ENCODE measurements at places on chromosomes 1 and 21. TPM values are rescaled to one million over a fixed set of nuclear protein-coding genes. Genes with fewer than 3 reads are reported as not detected.

The MYOG gene
- not detected for total RNA-seq

DNA sequence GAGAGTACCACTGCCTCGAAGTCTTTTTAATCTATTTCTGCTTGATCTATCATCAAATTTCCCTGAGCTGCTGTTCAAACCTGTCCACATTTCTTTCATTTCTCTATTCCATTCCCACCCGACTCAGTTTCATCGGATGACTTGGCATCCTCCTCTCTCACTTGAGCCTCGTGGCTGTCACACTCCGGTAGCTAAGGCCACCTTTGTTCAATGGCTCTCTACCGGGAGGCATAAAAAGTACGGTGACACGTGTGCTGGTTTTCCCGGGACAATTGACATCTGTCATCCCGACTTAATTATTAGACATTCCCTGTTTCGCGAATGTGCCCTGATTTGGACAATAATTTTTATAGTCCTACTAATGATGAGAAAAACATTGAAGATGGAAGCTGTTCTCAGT is 22.6 kb downstream of the MIS18A start:
- DNase-seq, result no peak

DNA sequence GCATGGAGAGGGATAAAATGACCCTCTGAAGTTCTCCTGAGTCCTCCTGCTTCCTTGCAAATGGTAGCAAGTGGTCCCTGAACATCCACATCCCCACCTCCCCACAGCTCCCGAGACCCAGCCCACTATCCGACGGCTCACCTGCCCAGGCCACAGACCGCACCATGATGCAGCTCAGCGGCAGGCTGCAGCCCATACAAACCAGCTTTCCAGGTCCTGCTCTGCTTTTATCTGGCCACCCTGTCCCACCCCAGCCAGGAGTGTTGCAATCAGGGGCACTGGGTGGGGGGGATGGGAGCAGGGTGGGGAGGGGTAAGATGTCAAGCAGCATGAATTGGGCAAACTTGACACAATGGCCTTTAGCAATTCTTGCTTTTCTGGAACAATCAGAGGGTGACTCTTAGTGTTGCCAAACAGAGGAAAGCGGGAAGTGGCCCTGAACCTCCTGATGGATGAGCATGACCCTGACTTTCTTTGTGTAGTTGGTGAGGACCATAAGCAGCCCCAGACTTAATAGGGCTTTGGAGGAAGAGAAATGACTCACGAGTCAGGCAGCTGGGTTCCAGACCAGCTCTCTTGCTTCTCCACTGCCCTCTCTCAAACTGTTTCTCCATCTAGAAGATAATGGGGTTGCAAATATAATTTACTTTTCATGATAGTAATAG is at the start of gene CHIT1:
Gene CHIT1, minus strand, starts transcription at position 203 of the 665 bp plus-strand sequence. Its CDS starts 37 bp downstream, at position 166.
- DNase-seq, result no peak

DNA sequence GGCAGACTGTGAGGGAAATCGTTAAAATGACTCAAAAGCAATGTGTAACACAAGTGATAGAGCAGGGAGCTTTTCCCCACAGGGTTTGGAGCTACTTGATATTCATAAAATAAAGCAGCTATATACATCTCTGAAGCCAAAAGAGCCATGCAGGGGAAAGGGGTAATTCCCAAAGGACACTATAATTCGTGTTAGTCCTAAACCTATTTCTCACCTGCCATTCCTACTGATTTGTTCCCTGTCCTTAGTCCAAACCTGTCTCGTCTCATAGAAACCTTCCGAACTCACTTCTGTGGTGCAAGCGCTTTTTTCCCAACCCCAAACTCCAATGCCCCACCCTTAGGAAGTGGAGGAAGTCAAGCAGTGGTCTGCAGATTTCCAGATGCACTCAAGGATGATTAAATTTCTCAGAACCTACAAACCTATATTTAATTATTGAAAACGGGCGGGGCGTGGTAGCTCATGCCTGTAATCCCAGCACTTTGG is 946 bp upstream of the HNRNPR start:
- no peak for DNase-seq

DNA sequence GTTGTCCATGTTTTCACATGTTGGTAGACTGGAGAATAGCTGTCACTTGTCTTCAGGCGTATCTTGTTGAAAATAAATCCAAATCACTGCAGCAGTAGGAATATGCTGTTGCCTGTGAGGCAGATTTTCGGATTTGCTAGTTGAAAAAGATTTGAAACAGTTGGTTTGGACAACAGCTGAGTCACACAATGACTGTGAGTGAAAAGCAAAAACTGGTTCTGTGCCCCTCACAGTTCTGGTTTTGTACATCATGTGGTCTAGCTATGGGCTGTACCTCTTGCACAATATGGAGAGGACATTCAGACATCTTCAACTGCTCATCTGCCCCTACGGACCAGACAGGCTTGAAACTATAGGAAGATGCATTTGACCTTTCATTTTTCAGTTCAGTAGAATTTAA is 1.8 kb downstream of the ARF1 start:
- DNase-seq, result no peak

DNA sequence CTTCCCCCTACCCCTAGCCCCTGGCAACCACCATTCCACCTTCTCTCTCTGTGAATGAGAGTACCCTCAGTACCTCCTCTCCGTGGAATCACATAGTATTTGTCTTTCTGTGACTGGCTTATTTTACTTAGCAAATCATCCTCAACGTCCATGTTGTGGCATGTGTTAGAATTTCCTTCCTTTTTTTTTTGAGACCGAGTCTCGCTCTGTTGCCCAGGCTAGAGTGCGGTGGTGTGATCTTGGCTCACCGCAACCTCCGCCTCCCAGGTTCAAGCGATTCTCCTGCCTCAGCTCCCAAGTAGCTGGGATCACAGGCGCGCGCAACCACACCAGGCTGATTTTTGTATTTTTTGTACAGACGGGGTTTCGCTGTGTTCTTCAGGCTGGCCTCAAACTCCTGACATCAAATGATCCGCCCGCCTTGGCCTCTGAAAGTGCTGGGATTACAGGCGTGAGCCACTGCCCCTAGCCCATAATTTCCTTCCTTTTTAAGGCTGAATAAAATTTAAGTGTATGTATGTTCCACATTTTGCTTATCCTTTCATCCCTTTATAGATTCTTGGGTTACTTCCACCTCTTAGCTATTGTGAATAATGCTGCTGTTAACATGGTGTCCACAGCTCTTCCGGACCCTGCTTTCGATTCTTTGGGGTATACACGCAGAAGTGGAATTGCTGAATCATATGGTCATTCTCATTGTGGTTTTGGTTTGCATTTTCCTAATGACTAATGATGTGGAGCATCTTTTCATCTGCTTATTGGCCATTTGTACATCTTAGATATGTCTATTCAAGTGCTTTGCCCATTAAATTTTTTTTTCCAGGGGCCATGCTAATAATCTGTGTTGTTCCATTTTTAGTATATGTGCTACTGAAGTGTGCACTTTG is 32.3 kb downstream of the ERRFI1 start:
- DNase-seq, result no peak

DNA sequence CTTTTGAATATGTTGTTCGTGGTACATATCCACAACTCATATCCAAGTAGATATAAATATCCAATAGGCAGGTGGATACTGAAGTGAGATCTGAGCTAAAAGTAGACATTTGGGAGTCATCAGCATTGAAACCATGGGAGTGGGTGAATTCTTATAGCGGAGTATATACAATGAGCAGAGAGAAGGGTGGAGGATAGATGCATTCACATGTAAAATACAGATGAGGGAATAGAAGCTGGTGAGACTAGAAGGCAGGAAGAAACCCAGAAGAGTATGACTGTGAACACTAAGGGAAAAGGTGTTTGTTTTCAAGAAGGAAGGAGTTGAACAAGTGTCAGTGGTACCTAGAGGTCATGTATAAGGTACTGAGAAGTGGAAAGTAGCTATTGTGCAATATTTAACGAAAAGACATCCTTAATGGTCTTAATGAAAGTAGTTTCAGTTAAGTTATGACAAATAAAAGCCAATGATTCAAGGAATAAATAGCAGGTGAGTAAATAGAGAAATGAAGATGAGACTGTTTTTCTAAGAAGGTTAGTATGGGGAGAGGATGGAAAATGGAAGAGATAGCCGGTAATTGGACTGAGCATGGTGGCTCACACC is 181.6 kb upstream of the CACYBP start:
- no peak for DNase-seq

The TNFRSF4 gene
- total RNA-seq, result 0.82 TPM

DNA sequence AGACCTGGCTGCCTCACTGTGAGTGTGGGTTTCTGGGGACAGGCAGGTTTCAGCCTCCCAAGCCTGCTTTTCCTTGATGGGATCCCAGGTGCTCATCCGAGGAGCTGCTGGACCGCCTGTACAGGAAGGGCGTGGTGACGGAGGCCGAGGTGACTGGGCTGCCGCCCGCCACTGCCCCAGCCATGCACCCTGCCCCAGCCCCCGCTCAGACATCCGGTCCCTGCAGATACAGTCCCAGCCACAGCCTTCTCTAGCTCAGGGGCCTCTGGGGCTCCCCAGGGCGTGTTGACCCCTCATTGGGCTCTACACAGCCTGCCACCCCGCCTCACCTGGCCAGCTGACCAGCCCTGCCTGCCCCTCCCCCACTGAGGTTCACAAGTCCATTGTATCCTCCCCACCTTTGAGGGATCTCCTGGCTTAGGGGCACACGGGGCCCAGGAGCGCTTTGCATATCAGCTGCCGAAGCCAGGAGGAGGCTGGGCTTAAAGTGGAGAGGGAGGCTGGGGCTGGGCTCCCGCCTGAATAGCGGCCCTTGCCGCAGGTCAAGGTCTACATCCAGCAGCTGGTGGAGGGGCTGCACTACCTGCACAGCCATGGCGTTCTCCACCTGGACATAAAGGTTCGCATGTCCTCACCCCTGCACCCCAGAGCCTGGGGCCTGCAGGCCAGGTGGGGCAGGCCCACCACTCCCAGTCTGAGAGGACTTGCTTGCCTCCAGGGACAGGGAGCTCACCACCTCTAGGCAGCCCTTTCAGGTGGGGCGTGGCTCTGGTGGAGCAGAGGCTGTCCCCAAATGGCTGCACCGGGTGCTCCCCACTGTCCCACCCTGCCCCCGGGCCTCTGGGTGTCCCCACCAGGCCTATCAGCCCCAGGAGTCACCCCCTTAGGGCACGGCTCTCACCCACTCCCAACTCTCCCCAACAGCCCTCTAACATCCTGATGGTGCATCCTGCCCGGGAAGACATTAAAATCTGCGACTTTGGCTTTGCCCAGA is 38.5 kb downstream of the TRIM11 start:
- DNase-seq, result no peak

The SOX13 gene
- 21.4 TPM for total RNA-seq

The PCAT6 gene
- total RNA-seq, result 1.9 TPM

The HSD3B2 gene
- total RNA-seq, result not detected

- DNase-seq, result peak; percentile 92
Observed at GRCh38 chr1:167714439-167715156, 7.2 kb upstream of the MPZL1 start.

GRCh38 chr1:66168948-66169671 is 364.8 kb upstream of the SGIP1 start:
- DNase-seq, result no peak

The WNT4 gene
- total RNA-seq, result 2.0 TPM

The PBX1 gene
- 131 TPM for total RNA-seq

DNA sequence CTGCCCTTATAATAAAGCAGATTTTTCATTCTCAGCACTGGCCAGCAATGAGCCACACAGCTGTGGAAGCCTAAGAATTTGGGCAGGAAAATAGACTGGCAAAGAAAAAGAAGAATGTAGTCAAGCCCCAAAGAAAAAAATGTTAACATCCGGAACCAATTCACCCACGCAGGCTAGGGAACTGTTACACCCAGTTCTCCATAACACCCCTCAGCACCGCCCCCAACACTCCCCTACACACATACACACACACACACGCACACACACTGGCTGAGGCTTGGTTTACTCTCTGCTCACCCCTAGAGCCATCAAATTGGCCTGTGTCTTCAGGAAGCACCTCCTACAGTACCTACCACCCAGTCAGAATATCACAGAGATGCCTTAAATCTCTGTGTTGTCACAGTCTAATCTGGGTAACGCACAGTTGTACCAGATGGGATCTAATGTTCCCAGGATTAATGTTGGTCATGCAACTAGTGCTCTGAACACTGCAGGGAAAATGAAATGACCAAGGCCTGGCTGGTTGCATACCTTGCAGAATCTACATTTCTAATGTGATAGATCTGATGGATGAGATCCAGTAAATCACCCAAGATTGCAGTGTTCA is 14.5 kb downstream of the TBX15 start:
- no peak for DNase-seq

Measured in dorsolateral prefrontal cortex (tissue), 122 donors.